ENCODE measurements at places on chromosomes 5 and 9.

DNA sequence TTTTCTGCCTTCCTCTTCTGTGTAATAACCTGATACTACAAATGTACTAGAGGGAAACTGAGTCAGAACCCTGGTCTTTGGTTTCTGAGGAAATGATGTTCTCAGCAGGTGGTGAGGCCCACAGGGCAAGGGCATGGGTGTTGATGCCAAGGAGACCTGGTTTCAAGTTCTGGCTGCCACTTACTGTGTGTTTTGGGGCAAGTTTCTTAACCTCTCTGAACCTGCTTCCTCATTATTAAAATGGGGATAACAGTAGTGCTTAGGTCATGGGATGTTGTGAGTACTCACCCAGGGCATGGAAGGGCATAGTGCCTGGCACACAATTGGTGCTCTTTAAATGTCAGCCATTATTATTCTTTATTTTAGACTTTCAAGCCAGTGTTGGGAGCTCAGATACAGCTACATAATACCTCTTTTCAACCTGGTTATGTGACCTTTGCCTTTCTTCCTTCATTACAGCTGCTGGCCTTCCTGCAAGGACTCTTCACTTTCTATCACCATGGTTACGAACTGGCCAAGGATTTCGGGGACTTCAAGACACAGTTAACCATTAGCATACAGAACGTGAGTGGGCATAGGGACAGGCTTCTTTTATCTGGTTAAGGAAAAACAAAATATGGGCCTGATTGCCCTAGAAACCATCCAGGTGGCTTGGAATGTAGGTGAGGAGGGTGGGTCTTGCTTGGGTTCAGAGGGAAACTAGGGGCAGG, 131.5 kb downstream of the ARHGAP26 start:
- DNase-seq, result no peak

DNA sequence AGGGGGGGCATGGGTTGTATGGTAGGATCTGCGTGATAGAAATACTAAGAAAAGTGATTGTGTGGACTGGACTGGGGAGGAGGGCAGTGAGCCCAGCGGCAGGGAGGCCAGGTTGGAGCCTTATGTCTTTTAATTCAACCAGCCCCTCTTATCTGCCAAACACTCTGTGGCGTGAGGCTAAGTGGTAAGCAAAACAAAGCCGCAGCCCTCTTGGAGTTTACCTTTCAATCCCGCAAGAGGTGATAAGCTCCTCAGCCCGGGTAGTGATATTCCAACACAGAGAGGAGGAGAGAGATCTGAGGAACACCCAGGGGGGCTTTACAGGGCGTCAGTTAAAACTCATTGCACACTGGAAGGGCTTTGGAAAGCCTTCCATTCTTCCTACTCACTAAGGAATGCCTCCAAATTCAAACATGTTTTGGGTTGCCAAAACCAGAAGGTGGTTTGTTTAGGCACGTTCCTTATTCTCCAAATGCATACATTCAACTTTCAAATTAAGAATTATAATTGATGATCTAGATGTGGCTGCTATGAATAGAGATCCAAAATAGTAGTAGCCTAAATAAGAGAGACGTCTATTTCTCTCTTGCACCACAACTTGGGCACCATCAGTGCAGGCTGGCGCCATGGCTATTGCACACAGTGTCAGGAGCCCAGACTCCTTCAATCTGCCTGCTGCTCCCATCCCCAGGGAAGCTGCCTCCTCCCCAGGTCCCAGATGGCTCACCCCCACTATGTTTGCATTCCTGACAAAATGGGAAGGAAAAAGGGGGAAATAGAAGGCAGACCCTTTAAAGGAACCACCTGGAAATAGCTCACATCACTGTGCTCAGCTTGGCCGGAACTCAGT, 75.1 kb upstream of the FSTL4 start:
- DNase-seq, result no peak

GRCh38 chr9:8390571-8390970, 591.0 kb upstream of the DMAC1 start:
- DNase-seq, result no peak

DNA sequence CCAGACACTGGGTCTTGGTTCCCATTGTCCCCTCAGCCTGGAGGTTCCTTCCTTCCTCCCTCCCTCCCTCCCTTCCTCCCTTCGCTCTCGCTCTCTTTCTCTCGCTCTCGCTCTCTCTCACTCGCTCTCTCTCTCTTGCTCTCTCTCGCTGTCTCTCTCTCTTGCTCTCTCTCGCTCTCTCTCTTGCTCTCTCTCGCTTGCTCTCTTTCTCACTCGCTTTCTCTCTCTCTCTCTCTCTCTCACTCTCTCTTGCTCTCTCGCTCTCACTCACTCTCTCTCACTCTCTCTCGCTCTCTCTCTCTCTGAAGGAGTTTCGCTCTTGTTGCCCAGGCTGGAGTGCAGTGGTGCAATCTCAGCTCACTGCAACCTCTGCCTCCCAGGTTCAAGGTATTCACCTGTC, 23.4 kb downstream of the LAMC3 start:
- no peak for DNase-seq

- no peak for DNase-seq
Observed at GRCh38 chr5:59817536-59817935, 76.0 kb downstream of the PDE4D start.

DNA sequence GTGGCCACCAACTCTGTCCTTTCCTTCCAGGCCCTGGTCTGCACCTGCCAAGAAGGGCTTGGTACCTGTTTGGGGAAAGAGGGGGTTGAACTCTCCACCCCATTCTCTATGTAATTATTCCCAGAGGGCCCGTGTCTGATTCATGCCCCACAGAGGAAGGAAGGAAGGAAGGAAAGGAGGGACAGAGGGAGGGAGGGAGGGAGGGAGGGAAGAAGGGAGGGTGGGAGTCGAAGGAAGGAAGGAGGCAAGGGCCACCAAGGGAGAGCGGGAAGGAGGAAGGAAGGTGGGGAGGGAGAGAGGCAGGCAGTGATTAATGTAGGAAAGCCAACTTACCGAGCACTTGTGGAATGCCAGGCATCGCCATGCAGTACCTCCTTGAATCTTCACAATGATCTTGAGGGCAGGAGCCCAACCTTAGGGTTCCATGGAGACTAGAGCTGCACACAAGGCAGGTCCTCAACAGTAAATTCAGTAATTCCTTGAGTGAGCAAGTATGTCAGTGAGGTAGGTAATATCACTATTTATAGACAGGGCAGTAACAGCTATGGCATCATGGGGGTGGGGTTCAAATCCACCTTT, 75.8 kb downstream of the FGF18 start:
- DNase-seq, result no peak

GRCh38 chr5:67287510-67288268, 91.1 kb upstream of the CD180 start:
- no peak for DNase-seq

DNA sequence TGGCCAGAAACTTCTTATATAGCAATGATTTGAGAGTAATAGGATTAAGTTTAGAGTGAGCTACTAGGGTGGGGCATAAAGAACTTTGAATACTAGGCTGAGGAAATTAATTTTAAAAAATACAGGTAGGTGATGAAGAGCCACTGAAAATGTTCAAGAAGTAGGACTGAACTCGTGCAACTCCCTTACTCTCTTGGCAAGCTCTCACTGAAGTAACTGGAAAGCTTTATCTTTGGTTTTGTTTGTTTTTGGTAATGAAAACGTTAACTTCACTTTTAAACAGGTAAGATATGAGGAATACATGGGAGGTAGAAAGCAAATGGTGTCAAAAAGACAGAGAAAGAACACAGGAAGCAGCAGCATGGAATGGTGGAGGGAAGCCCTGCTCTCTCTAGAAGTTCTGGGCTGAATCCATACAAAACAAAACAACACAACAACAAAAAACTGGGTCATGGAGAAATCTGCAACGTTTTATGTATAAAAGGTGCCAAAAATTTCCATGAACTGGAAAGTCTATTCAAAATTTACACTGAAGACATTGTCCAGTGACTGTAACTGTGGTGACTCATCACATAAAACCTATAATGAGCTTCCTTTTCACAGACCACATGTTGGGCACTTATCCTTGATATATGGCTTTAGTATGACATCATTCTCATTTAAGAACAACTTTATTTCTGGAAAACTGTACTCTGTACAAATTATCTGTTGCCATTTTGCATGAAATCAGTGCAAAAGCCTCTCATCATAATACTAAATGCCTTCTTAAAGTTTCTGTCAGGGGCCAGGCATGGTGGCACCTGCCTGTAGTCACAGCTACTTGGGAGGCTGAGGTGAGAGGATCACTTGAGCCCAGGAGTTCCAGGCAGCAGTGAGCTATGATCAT, 91.2 kb upstream of the CHD1 start:
- no peak for DNase-seq

DNA sequence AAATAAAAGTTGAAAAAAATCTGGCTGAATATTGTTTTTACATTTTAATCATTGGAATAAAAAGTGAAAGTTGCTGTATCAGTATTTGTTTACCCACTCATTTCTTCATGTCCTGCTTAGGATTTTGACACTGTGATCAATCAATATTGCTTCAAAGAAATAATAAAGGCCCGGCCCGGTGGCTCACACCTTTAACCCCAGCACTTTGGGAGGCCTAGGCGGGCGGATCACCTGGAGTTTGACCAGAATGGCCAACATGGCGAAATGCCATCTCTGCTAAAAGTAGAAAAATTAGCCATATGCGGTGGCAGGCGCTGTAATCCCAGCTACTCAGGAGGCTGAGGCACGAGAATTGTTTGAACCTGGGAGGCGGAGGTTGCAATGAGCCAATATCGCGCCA, 93.7 kb upstream of the CTNND2 start:
- DNase-seq, result no peak

DNA sequence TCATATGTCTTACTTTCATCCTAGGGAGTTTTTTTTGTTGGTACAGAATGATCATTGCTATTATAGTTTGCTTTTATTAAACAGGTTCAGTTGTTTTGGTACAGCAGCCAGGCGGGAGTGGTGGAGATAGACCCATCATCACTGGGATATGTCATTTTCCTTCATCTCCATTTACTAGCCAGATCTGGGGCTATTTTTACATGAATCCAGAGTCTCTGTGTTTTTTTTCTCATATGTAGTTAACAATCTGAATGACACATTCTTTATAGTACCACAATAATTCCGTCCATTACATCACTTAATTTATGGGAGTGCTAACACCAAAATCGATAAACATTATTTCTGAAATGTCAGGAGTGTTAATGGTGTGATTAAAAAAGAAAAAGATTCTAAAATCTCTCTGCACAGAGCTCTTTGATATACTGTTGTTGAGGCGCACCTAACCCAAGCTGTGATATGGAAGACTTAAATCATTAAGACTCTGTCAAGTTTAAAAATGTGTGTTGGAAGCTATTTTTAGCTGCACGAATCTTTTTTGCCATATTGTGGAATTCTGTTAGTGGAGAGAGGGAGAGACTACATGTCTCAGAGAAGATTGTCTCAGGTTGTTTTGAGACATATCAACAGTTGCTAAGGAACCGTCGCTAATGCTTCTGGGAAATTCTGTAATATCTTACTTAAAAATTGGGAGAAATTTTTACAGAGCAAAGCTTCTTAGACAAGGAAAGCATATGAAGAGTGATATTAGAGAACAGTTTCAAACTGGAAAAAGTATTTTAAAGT, 59.6 kb downstream of the RPS23 start:
- DNase-seq, result no peak

DNA sequence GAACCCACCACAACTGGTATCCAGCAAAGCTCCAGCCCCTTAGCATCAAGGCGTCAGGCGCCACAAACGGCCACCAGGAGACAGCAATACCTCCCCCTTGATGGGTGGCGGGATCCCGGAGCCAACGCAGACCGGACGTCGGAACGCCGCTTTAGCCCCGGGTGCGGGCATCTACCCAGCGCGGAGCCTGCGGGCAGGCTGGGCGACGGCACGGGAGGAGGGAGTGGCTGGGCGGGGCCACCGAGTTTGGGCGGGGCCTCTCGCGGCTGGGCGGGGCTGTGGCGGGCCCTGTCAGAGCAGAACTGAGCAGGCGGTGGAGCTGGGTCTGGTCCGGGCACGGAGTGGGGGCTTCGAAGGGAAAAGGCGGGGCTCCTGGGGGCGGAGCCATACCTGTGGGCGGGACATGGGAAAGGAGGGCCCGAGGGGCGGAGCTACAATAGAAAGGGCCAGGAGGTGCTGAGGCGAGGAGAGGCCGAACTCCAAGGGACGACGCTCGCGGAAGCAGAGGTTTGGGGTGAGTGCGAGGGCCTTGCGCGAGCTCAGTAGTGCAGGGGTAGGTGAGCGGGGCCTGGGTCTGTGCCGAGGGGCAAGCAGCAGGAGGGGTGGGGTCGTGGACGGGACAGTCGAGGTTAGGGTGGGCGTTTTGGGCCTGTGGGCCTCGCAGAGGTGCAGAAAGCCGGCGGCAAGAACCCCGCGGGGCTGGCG, 40.2 kb upstream of the GARNL3 start:
- peak; percentile 95 for DNase-seq

GRCh38 chr9:80538976-80539375, 967.2 kb downstream of the TLE4 start:
- no peak for DNase-seq

DNA sequence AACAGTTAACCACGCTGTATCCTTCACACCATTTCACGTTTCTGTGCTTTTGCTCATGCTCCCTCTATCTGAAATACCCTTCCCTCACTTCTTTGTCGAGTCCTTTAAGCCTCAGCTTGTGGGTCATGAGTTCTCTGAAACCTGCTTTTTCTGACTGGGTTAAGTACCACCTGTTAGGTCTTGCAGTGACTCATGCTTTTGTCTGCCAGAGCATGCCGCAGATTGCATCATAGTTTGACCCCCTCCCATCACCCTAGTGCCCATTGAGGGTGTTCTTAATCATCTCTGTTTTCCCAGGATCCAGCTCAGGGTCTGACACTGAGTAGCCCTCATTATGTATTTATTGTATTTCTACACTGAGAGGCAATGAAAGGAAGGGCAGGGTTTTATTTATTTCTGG, 190.2 kb downstream of the ASTN2 start:
- no peak for DNase-seq

Measured in left ventricle myocardium superior (tissue), 1 donor.